ENCODE measurements at places on chromosomes 6 and 20.

DNA sequence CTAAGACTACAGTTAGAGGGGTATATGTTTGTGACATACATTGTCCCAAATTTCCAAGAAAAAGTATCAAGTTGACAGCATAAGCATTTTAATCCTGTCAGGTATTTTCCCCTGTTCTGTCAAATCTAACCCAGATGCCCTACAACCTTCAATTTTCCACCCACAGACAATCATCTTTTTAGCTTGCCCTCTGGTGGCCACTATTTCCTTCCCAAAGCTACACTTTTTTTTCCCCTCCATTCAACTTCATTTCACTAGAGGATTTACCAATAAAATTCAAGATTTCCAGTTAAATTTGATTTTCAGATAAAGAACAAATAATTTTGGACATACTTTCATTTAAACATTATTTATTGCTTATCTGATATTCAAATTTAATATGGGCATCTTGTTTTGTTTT lies 286.6 kb downstream of the TENT5A start:
- DNase-seq, result peak; percentile 36

DNA sequence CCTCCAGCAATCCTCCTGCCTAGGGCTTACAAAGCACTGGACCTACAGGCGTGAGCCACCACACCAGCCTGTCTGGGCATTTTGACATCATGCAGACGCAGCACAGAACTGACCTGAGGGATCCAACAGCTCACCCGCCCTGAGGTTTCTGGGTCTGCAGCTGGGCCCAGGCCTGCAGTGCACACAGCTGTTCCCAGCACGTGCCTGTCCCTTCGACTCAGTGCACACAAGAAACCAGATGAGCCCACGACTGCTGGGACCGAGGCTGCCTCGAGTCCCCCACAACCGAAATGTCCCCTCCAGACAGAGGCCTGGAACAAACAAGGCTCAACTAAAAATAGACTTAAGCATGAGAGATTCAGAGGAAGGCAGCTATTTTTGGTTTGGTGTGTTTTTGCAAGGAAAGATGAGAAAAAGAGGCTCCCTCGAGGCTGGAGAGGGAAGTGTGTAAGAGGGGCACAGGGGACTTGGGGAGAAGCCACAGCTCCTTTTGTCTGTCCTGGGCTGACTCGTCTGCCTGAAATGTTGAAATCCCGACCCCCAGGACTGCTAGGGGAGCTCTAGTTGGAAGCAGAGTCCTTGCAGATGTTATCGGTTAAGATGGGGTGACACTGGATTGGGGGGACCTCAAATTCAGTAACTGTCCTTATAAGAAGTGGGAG lies 66.3 kb downstream of the YTHDF1 start:
- no peak for DNase-seq

- DNase-seq, result peak; percentile 42
These were observed 534.2 kb downstream of the HACE1 start for GRCh38 chr6:104325341-104326172.

- DNase-seq, result no peak
These were observed 9.4 kb upstream of the PHF20 start for GRCh38 chr20:35762461-35762860.

- DNase-seq, result no peak
These were observed 562 bp downstream of the MOCS1 start for GRCh38 chr6:39933669-39934130.

DNA sequence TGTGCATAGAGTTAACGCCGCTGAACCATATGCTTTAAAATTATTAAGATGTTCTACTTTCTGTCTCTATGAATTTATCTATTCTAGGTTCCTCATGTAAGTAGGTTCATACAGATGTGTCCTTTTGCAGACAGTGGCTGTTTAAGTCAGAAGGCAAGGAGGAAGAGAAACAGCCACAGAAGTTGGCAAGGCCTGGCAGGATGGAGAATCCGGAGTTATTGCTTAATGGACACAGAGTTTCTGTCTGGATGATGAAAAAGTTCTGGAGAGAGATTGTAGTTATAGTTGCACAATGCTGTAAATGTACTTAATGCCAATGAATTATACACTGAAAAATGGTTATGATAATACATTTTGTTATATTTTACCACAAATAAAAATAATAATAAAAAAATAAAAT lies 283.6 kb upstream of the CNR1 start:
- no peak for DNase-seq

DNA sequence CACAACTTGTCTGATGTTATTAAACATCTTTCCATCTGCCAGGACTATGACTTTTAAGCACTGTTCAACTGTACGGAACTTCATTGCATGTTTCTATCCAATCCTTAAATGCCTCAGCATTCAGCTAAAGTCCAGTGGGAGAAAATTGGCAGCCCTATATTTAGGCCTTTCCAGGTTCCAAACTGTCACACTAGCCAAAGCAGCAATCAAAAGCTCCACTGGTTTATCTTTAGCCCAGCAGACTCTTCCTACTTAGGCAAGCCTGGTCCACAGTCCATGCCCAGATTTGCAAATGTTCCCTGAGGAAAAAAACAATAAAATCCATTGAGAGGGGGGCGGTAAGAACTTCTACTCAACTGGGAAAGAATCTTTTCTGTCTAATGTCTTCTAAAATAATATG lies 349.1 kb upstream of the GJE1 start:
- DNase-seq, result no peak

DNA sequence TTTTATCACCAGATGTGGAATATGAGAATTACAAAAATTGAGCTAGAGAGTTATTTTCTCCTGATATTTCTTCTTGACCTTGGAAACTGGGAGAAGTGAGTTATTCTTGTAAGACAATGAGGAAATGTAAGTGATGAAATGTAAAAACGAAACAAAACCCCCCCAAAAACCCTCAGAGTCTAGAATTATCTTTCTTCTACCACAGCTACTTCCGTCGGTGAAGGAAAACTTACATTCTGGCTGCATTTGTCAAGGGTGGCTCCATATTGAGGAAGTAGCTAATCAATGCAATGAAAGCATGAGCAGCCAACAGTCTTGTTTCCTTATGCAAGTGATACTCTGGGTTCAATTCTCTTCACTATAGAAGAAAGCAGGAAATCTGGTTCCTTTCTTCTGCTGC lies 661.7 kb upstream of the CITED2 start:
- DNase-seq, result no peak

All from hematopoietic multipotent progenitor cell treated with erythropoietin and hydrocortisone succinate and interleukin-3 and kit ligand, for 6 days (in vitro differentiated cells).